CD4-positive, alpha-beta T cell treated with Interleukin-2 at 100 ng/mL for 4 hours (primary cell): ENCODE measurements at places on chromosomes 3 and 15.
A peak's percentile ranks its signal among the peaks of the same experiment; 100 is the strongest.

- no peak for DNase-seq
These were observed 299 bp downstream of the TYRO3 start for GRCh38 chr15:41559239-41559782.

GRCh38 chr15:88803241-88803919 is at the start of gene ACAN:
ACAN (plus strand) TSS chr15:88803436; CDS start chr15:88836207, 32,771 bp downstream.
- no peak for DNase-seq

GRCh38 chr3:154642145-154642544 is 212.2 kb upstream of the GPR149 start:
- DNase-seq: no peak

DNA sequence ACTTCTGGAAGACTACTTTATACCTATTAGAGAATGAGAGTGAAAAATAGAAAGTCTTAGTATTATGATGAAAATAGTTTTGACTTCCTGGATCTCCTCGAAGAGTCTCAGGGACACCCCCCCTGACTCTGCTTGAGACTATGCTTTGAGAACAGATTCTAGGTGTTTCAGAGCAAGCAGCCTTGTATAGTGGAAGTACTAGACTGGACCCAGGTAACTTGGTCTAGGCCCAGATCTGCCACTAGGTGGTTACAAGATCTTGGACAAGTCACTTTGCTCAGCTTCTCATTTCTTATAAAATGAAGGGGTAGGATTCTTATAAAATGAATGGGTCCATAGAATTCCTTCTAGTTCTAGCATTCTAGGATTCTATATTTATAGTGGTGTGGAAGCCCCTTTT is 9.1 kb downstream of the ABHD5 start:
- peak; percentile 17 for DNase-seq

DNA sequence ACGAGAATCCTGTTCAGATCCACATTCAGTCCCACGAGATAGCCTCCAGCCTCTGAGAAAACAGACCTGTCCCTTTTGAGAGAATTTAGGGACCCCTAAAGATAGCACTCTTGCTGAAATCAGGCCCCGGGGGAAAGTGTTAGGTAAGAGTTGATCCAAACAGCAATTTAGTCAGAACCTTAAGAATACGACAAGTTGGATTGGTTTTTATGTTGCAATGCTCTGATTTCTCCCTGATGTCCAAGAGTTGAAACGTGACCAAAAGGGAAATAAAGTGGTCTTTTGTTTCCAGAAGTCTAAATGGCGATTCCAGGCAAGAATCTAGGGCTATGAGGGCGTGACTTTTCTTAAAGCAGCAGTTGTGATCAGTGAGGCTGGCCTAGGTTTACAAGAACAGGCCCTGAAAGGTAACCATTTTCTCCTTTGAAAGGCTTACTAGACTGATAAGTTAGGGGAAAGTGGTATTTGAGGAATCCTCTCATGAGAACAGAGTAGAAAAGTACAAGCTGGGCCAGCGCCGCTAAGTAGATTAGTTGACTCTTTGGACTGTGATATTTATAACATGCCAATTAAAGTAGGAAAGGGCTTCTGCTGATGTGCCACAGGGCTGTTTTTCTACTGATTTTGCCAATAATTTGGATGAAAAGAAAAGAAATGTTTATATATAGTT is 4.9 kb downstream of the MAN2A2 start:
- no peak for DNase-seq

DNA sequence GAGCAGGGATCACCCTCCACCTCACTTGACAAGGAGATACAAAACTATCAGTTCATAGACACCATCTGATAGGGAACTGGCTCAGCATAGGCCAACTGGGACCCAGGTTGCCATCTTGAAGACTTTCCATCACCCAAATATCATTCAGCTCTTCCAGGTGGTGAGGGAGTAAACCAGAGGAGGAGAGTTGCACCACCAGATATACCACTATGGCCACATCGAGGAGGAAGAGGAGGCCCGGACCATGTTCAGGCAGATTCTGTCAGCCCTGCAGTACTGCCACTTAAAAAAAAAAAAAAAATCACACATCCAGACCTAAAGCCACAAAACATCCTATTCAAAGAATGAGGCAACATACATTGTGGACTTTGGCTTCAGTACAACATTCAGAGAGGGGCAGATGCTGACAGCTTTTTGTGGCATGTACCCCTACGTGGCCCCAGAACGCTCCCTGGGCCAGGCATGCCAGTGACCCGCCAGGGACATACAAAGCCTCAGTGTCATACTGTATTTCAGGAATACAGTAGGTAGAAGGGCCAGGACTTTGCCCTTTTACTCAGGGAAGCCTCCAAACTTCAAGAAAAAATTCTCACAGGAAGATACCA is 18.4 kb upstream of the EMC3 start:
- DNase-seq: no peak

- no peak for DNase-seq
These were observed 47.3 kb upstream of the THRB start for GRCh38 chr3:24541935-24542334.
